Activated CD4-positive, alpha-beta T cell treated with anti-CD3 and anti-CD28 coated beads, Interleukin-2, Interleukin-6, amounts not matched to agents 100 ng/mL and 50 ng/mL, durations not matched to agents 16 hours and 8 hours (primary cell): ENCODE measurements at places on chromosomes 2 and 18.

DNA sequence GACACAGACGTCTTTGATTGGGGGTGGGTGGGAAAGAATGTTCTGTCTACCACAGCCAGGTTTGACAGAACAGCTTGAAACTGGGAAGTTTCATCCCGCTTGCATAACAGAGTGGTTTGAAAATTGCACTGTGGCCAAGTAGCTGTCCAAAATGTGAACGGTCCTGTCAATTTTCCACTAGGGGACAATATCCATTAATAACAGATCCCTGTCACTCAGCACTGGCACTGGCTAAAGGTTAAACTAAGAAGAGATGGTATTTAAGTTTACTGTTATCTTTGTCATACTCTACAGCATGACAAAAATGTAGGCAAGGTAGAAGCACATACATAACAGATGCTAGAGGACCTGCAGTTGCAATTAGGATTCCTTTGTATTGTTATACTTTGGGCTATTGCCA is 55.6 kb upstream of the ACMSD start:
- DNase-seq, result peak; percentile 14

DNA sequence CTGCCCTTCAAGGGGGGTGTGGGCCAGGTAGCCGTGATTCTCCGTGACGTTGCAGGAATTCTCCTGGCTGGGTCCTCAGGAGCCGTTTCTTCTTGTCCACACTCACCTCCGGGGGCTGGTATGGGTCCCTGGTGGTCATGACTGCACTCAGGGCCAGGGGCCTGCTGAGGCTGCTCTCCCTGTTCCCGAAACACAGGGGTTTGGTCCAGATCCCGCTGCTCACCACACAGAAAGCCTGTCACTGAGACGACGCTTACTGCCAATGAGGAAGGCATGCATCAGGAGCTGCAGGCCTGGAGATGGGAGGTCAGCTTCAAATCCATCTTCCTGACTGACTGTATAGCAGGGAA is 160.7 kb downstream of the RTP5 start:
- no peak for DNase-seq

DNA sequence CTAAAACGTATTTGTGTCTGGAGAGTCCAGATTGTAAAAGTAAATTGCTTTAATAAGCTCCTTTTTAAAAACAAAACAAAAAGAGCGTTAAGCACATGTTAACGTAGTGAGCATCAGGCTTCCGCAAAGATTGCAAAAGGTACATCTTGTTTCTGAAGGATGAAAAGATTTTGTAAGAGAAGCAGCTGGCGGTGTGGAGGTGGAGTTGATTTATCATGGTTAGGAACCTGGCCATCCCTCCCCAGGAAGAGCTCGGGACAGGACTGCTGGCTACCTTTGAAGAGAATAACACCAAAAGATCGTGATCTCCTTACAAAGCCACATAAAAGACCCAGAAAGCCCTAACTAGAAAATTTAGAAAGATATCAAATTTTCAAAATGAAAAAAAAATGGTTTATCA is 132.2 kb downstream of the DNER start:
- no peak for DNase-seq

DNA sequence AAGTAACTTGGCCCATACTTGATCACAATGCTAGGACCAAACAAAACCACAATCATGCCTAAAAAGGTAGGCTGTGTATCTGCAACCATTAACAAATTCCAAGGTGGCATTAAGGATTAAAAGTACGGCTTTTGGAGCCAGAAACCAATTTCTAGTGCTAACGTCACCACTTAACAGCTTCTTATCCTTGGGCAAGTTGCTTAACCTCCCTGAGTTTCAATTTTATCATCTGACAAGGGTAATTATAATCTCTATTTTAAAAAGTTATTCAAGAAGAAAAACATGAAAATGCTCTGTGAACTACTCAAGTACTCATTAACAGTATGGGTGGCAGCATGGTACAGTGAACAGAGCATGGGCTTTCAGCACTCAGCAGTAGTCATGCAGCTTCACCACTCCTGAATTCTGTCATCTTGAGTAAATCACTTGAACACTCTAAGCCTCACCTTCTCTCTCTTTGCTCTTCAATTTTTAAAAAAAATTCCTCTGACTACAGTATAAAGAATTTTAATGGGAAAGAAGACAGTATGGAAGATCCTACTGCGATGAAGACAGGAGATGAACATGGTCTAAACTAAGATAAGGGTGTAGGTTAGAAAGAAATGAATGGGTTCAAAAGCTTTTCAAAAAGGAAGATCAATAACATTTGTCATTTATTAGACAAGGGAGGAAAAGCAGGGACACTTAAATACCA is 69.2 kb downstream of the SS18 start:
- no peak for DNase-seq

GRCh38 chr2:235286622-235287374 is 207.0 kb upstream of the AGAP1 start:
- no peak for DNase-seq

GRCh38 chr2:127637725-127638252 is 8.2 kb upstream of the GPR17 start:
- peak; percentile 39 for DNase-seq

DNA sequence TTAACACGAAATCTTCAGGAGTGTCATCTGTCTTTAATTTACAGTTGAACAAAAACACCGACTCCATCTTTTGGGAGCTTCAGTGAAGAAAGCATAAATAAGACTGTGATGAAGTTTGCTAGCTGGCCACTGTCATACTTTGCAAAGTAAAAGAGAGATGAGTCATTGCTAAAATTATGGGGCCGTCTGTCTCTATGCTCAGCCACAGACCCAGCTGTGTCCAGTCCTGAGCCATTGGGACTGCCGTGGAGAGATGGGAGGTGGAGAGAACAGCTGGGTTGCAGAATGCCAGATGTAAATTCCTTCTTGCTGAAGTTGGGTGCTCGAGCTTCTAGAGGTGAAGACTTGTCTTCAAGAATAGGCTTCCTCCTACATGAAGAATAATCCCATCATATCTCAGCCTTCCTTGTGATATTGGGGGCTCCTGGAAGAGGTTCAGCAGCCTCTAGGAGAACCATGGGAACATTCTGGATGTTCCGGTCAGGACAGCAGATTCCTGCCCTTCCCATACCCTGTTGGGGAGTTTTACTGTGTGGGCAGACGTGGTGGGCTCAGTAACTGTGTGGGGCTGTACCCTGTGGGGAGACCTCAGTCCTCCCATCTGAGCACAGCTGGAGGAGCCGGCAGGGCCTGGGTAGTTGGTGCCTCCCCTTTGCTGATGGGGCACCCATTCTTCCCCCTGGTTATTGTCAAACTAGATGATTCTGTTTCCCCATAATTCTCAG is 71.1 kb downstream of the LDLRAD4 start:
- DNase-seq, result peak; percentile 49

DNA sequence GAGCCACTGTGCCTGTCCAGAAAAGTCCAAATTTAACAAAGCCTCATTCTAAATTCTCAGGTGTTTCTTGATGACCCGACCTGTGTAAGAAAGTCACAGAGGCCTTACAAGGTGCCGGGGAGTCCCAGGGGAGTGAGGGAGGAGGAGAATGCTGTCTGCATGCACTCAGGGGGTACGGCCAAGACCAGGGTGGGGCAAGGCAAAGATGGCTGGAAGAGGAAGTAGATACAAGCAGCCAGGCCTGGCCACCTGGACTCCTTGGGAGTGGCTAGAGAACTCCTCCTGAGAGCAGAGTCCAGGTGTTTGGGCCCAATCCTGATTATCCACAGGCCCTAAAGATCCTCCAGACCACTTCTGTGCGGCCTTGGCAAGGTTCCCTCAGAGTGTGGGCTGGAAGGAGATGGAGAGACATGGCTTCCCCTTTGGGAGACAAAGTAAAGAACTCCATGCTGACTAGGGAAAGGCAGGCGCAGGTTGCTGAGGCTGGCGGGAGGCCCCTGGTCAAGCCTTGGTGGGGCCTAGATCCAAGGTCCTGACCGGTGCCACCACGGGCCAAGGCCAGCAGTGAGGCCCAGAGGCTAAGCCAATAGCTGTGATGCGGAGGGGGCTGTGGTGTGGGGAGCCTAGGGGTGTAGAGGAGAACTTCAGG is 74.7 kb downstream of the COPS8 start:
- no peak for DNase-seq

GRCh38 chr2:184031402-184032147 is 566.8 kb upstream of the ZNF804A start:
- DNase-seq, result no peak

- DNase-seq, result no peak
Observed at GRCh38 chr18:77254711-77255405, 5.2 kb downstream of the GALR1 start.

DNA sequence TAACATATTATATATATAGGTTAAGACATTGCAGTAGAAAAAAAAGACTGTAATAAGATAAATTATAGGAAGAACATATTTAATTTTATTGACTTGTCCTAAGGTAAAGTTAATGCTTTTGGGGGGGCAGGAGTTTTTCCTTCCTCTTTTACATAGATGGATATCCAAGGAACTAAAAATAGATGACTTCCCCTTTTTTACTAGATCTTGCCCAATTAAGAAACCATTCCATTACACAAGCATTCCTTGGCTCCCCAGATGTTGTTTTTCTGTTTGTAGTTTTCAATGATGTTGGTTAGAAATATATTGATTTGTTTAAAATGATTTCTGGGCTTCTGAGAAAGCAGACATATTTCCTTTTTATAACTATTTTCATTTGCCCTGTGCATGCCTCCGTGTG is 22.4 kb upstream of the PMAIP1 start:
- no peak for DNase-seq

GRCh38 chr2:23669413-23670244 is 257.3 kb downstream of the ATAD2B start:
- DNase-seq, result no peak

- DNase-seq, result peak; percentile 76
Observed at GRCh38 chr18:9117980-9118841, 15.7 kb downstream of the NDUFV2 start.

- DNase-seq, result no peak
Observed at GRCh38 chr18:45896991-45897390, 70.1 kb downstream of the EPG5 start.

- no peak for DNase-seq
Observed at GRCh38 chr2:216956820-216957493, 97.1 kb upstream of the TNP1 start.

- DNase-seq, result no peak
Observed at GRCh38 chr18:75818383-75818782, 390.9 kb upstream of the SMIM21 start.

DNA sequence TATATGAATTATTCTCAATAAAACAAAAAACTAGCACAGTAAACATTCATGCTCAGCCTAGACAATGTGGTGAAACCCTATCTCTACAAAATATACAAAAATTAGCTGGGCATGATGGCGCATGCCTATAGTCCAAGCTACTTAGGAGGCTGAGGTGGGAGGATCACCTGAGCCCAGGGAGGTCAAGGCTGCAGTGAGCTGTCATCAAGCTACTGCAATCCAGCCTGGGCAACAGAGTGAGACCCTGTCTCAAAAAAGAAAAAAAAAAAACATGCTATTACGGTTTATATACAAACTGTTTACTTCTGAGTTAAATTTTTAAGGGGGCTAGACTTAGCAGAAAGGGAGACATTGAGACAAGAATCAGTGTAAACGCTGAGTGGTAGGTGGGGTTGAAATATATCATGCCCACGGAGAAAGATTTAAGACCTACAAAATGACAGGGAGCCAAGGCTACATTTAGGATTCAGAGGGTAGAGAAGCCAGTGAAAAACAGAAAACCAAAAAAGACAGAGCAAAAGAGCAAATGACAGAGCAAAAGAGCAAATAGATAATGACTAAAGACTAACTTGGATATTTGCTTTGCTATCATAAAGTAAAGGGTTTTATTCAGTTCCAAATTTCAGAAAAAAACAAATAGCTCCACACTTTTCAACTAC is 7.5 kb downstream of the TTC32 start:
- DNase-seq, result no peak

DNA sequence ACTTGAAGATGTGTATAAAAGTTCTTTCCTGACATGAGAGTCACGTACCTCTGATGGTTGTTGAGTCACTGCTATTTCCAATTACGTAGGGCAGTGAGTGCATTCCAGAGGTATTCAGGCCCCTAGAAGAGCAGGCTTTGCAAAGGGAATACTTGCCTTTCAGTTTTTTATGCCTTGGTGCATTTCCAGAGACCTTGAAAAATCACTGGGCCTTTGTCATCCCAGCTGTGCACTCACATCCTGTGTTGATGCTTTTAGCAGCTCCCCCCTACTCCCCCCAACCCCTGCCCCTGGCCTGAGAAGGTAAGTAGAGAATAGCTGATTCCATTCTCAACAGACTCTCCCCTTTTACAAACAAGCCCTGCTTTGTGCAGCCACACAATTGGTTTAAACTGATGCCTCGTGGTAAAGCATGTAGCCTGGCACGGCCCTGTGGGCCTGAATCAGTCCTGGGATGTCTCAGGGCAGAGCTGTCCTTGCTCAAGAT is 174.2 kb downstream of the PRPF40A start:
- DNase-seq, result no peak

- DNase-seq, result no peak
Observed at GRCh38 chr2:57850415-57851130, 196.0 kb upstream of the VRK2 start.

DNA sequence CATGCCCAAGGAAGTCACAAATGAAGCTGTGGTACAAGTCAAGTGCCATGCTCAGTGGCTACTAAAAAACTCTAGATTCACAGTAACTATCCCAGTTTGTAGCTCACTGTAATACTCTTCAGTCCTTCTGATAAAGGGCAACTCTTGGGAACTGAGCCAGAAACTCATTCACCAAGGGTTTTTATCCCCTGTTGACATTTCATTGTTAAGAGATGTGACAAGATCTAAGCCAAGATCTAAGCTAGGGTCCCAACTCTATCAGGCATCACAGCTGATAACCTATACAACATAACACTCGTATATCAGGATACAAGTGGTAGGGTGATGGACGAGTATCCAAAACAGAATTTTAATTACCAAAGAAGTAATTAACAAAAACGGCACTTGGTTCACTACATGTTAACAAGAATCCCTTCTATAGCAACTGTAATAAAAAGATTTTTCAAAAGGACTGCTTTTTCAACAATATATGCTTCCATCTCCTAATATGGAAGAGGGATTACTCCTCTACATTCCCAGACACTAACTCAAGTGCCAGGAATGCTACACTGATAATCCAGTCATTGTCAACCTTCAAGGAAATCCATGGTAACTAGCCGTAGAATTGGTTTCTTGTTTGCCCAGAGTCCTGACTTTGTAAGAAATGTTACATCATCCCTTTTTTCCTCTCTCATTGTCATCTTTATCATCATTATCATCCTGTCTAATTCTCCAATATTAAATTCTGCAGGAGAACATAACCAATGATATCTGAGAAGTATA is 111.7 kb downstream of the CDH2 start:
- DNase-seq, result no peak
